ENCODE measurements at places on chromosomes 11 and 22. TPM values are rescaled to one million over a fixed set of nuclear protein-coding genes. Genes with fewer than 3 reads are reported as not detected.

KRTAP5-7 gene
- total RNA-seq = not detected

MIOX gene
- not detected for total RNA-seq

DDX25 gene
- total RNA-seq = not detected

AIP gene
- total RNA-seq = 51.1 TPM

ACAD8 gene
- total RNA-seq = 20.2 TPM

MED15 gene
- 37.1 TPM for total RNA-seq

PPFIBP2 gene
- total RNA-seq = 6.8 TPM

INPP5J gene
- 0.74 TPM for total RNA-seq

ABTB2 gene
- 14.2 TPM for total RNA-seq

SPON1 gene
- total RNA-seq = 3.9 TPM

PAK1 gene
- total RNA-seq = 18.4 TPM

LMNTD2 gene
- total RNA-seq = 0.60 TPM

SLC25A17 gene
- 18.1 TPM for total RNA-seq

AMPD3 gene
- 16.0 TPM for total RNA-seq

E2F8 gene
- 0.92 TPM for total RNA-seq

CBLIF gene
- not detected for total RNA-seq

USH1C gene
- not detected for total RNA-seq

SLCO2B1 gene
- 0.30 TPM for total RNA-seq

TUB gene
- 3.1 TPM for total RNA-seq

ACRV1 gene
- not detected for total RNA-seq

ANGPTL5 gene
- total RNA-seq = not detected

RBMXL2 gene
- total RNA-seq = not detected

FBLN1 gene
- total RNA-seq = 80.2 TPM

BATF2 gene
- under 0.01 TPM for total RNA-seq

MAPK11 gene
- 3.6 TPM for total RNA-seq

SNX32 gene
- 1.8 TPM for total RNA-seq

SLC17A6 gene
- not detected for total RNA-seq

CCDC88B gene
- 1.3 TPM for total RNA-seq

ZNF74 gene
- total RNA-seq = 11.9 TPM

LRRC74B gene
- under 0.01 TPM for total RNA-seq

GDPD4 gene
- 0.69 TPM for total RNA-seq

CRYBB3 gene
- not detected for total RNA-seq

SLC1A2 gene
- 0.30 TPM for total RNA-seq

FOLR1 gene
- total RNA-seq = not detected

MUC6 gene
- not detected for total RNA-seq

GPHA2 gene
- not detected for total RNA-seq

MS4A14 gene
- not detected for total RNA-seq

TCN2 gene
- 3.1 TPM for total RNA-seq

MMP12 gene
- 0.18 TPM for total RNA-seq

HRAS gene
- total RNA-seq = 44.6 TPM

ZNF215 gene
- total RNA-seq = 6.1 TPM

ENTHD1 gene
- not detected for total RNA-seq

CERK gene
- 68.0 TPM for total RNA-seq

JAML gene
- not detected for total RNA-seq

RHOD gene
- total RNA-seq = 10.1 TPM

CNTN5 gene
- 1.5 TPM for total RNA-seq

OR8D4 gene
- total RNA-seq = not detected

CCDC116 gene
- total RNA-seq = under 0.01 TPM

IGSF9B gene
- total RNA-seq = under 0.01 TPM

IL18 gene
- total RNA-seq = 0.37 TPM

GAL3ST1 gene
- total RNA-seq = 0.18 TPM
